Iris pigment epithelial cell (primary cell): ENCODE measurements at places on chromosomes 7 and 10.

- no peak for DNase-seq
Measured at GRCh38 chr7:151439855-151440798, at the start of gene CRYGN. TSS of gene CRYGN (minus strand) at chr7:151440141. CDS start at chr7:151439917, 224 bp downstream.

DNA sequence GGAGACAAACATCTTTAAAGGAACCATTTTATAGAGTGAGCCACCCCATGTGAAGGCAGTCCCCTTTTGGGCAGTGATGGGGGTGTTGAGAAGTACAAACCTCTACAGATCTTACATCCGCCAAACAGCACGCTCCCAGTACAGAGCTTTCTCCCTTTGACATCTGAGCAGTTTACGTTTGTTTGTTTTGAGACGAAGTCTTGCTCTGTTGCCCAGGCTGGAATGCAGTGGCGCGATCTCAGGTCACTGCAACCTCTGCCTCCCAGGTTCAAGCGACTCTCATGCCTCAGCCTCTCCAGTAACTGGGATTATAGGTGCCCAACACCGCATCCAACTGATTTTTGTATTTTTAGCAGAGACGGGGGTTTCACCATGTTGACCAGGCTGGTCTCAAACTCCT is 128.9 kb downstream of the CCDC3 start:
- DNase-seq: no peak

DNA sequence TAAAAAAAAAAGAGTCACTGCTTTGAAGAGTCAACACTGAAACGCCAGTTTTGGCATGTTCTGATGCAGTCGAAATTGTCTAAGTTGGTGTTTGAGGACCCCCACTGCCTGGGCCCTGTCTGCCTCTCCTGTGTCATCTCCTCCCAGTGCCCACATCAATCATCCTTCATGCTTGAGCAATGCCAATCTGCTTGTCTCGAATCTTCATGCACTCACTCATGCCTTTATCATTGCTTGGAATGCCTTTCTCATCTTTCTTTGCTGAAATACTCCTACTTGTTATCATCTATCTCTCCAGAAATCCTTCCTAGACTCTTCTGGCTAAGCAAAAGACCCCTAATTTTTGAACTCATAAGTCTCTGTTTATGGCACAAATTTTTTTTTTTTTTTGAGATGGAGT is 42.1 kb upstream of the PLPP4 start:
- DNase-seq: no peak

DNA sequence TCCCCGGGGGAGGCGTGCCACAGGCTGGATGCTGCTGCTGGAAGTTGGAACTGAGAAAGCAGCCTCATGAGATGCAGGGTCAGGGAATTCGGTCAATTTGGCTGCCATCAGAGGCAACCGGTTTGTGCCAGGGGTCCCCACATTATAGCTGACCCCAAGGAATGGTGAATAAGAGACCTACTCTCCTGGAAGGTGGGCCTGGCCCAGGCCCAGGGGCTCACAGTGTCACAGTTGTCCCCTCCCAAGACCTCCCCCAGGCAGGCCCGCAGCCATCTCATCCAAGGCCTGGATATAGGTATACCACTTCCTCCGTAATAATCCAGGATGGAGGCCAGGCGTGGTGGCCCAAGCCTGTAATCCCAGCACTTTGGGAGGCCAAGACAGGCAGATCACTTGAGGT is 114.6 kb downstream of the NPTX2 start:
- DNase-seq: no peak

DNA sequence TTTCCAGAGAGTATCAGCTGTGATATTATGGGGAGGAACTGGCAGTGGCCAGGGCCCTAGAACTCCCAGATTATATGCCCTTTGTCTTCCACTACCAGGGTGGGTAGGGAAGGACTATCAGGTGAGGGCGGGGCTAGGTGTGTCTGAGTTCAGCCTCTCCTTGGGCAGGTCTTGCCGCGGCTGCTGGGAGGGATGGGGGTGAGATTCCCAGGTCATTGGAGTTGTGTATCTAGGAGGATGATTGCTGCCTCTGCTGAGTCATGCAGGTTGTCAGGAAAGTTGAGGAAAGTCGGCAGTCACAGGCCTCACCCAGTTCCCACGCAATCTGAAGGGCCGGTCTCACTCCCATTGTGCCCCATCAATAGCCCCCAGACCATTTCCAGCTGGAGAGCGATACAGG is 185.2 kb downstream of the DKK1 start:
- no peak for DNase-seq

DNA sequence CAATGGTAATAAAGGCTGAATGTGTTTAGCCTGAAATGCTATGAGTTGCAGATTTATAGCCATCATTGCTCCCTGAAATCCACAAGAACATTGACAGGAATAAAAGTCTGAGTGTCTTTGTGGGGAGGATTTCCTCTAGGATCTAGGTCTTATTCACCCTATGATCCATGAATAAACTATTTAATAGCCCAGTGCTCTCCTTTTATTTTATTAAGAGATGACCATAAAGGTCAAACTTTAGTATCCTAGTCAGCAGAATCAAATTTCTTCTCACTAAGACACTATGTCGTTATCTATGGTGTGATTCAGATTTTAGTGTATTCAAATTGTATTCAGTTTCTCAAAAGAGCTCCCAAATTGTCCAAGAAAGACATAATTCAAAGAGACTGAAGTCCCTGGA is 67.8 kb upstream of the AKR1E2 start:
- no peak for DNase-seq

GRCh38 chr7:151400626-151401315 is 9.1 kb downstream of the WDR86 start:
- no peak for DNase-seq

- DNase-seq: no peak
Measured at GRCh38 chr7:96266580-96266979, 55.3 kb downstream of the SLC25A13 start.

GRCh38 chr10:70772627-70773026 is 12.6 kb downstream of the TBATA start:
- no peak for DNase-seq

GRCh38 chr7:90595342-90595800 is 750 bp upstream of the CDK14 start:
- peak; percentile 28 for DNase-seq

- DNase-seq: no peak
Measured at GRCh38 chr10:99828464-99828863, 46.0 kb downstream of the ABCC2 start.

GRCh38 chr10:119246862-119247549 is 39.6 kb downstream of the GRK5 start:
- DNase-seq: peak; percentile 97
